Adrenal gland (tissue), 19 donors: ENCODE measurements at places on chromosomes 6 and 20.
A peak's percentile ranks its signal among the peaks of the same experiment; 100 is the strongest.

GRCh38 chr6:157443066-157443800 is 62.2 kb downstream of the ZDHHC14 start:
- no peak for DNase-seq

- DNase-seq, result no peak
Measured at GRCh38 chr6:136550045-136550329, 235 bp downstream of the MAP7 start.

DNA sequence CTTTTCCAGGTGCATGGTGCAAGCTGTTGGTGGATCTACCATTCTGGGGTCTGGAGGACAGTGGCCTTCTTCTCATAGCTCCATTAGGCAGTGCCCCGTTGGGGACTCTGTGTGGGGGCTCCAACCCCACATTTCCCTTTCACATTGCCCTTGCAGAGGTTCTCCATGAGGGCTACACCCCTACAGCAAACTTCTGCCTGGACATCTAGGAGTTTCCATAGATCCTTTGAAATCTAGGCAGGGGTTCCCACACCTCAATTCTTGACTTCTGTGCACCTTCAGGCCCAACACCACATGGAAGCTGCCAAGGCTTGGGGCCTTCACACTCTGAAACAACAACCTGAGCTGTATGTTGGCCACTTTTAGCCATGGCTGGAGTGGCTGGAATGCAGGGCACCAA is 282.8 kb upstream of the SASH1 start:
- DNase-seq, result no peak

DNA sequence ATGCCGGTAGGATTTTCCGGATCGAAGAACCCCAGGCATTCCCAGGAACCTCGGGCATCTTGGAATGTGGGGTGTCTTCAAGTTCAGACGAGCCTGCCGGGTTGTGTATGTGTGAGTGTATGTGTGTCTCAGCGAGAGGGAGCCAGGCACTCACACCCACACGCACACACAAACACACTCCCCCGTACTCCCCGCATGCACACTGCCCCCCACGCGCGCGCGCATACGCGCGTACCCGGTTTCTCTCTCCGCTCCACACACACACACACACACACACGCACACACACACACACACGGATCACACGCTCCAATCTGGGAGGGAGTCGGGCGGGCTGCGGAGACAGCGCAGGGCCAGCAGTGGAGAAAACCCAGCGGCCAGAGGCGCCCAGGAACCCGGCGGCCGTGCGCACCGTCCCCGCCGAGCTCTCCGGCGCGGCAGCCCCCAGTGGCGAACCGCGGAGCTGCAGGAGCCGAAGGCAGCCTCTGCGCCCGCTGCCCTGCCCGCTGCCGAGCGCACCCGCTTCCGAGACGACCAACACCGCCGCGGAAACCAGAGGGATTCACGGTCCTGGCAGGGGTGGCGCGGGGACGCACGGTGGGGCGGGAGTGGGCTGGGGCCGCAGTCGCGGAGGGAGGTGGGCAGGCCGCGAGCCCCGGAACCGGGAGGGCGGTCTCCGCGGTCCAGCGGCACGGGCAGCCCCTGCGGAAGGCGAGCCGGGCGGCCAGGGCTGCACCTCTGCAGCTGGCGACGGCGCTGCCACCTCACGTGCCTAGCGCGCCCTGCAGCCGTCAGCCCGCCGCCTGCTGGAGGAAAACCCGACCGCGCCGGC is at the start of gene LRFN2:
Gene LRFN2 (minus strand): TSS at position 125 of the 830 bp plus-strand sequence.
- DNase-seq, result peak; percentile 78

DNA sequence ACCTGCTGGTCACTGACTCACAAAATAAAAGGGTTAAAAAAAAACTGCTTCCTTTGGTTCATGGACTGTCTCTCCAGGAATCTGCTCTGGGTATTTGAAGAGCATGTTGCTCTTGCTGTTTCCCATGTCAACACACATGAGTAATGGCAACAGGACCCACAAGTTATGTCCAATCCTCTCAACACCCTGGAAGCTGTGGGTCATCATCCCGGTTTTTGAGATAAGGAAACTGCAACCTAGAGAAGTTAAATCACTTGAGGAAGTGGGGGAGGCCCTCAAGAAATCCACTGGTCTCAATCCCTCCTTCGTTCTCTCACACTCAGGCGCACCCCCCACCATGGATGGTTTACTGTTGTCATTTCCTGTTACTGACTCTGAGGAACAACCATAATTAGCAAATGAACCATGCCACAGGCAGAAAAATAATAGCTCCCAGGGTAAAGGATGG is 12.4 kb downstream of the MAP1LC3A start:
- DNase-seq, result no peak

DNA sequence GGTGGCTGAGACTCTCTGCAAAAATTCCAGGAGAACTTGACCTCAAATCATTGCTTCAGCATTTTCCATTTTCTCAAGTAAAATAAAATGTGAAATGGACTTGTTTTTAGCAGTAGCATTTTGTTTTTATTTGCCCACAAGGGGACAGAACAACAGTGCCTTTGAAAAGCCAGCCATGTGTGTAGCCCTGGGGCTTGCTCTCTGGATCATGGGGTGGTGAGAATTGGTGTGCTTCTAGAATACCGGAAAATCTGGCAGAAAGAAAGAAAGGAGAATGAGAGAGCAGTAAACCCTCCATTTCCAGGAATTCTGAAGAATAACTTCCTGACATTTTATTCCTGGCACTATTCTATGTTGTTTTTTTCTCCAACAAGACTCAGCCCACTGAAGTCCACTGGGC is 254.7 kb upstream of the MOCS1 start:
- DNase-seq, result no peak

DNA sequence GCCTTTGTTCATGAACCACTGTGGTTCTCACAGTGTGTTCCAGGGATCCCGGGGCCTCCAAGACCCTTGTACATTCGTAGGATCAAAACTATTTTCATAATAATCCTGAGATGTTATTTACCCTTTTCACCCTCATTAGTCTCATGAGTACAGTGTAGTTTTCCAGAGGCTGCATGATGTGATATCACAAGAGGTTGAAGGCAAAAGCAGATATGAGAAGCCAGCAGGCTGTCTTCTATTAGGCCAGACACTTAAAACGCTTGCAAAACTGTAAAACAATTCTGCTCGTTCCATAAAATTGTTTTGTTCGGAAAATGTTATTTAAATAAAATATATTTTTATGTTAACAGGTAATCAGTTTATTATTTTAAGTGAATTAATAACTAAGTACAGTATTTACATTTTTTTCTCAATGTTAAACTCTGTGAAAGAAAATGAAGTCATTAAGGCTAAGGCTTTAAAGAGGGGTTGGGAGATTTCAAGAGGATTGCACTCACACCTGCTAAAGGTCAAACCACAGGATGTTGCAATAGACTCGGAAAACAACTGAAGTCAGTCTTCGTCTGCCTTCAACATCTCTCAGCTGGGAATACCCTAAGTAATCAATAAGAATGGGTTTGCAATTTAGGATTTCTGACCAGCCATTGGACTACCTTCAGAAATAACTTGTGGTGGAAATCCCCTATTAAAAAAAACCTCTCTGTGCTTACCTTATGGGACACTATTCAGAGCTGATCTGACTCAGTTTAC is 474.2 kb downstream of the KIF16B start:
- no peak for DNase-seq

DNA sequence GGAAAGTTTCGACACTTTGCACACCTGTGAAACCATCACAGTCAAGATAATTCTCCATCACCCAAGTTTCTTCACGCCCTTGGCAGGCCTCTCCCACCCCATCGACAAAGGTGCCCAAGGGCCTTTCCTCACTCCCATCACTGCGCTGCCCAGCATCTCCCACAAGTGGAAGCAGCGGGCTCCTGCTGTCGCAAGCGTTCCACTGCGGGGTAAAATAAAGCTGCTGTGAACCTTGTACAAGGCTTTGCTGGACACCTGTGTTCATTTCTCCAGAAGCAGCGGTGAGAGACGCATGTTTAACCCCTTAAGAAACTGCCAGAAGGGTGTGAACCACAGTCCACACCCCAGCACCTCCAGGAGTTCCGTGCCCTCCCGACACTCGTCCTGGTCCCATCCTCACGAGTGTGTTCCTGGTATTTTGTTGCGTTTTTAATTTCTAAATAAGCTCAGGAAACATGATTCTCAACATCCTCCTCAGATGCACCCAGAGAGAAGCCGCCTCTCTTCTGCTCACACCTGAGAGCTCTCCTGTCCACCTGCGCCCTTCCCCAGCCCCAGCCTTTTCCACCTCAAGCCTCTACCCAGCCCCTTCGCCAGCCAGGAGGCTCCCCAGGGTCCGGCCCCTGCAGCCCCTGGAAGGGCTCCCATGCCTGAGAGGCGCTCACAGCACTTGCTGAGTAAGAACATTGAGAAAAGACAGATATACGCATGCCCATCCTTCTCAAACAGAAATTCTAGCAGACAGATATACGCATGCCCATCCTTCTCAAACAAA is 97.5 kb downstream of the TAF4 start:
- DNase-seq, result no peak

DNA sequence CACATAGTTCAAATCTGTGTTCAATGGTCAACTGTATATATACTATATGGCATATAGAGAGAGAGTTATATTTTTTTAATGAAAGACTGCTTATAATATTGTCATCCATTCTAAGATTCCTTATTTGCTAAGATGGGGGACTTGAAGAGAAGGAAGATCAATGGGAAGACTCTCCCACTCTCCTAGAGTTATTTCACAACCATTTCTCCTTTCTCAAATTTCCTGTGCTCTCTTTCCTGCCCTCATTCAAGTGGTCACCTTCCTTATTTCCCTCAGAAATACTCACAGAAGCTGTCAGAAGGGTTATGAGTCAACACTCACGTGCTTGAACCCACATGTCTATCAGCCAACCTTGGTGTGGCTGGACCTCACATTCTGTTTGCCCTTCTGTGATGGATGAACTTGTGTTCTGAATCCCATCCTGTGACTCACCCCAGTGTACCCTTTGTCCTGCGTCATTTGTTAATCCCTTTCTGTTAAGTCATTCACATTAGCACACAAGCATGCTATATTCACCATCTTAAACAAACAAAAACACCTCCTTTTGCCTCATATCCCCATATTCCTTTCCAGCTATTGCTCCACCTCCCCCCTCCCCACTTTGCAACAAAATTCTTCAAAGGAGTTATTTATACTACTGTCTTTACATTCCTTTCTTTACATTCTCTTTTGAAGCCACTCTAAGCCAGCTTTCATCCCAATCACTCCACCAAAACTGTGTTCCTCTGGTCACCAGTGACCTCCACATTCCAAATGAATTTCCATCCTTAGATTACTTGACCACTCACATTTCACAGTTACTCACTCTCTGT is 279.3 kb upstream of the TCF21 start:
- DNase-seq, result no peak

- DNase-seq, result no peak
Measured at GRCh38 chr6:73538116-73538779, 17.4 kb upstream of the EEF1A1 start.

- no peak for DNase-seq
Measured at GRCh38 chr20:45949542-45950329, 15.3 kb downstream of the PCIF1 start.

- DNase-seq, result no peak
Measured at GRCh38 chr6:114839019-114839418, 496.2 kb upstream of the HS3ST5 start.

DNA sequence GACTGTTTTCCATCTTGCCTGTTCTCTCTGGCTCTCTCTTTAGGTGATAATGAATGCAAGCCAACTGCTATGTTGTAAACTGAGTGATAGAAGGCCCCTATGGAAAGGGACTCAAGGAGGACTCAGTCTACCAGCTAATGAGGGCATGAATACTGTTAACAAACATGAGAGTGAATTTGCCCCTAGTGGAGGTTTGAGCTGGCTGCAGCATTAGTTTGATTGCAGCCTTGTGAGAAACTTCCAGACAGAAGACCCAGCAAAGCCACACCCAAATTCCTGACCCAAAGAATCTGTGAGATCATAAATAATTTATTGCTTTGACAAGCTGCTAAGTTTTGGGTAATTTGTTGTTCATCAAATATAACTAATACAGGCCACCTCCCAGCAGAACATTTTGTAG is 50.0 kb upstream of the PLCB1 start:
- no peak for DNase-seq

DNA sequence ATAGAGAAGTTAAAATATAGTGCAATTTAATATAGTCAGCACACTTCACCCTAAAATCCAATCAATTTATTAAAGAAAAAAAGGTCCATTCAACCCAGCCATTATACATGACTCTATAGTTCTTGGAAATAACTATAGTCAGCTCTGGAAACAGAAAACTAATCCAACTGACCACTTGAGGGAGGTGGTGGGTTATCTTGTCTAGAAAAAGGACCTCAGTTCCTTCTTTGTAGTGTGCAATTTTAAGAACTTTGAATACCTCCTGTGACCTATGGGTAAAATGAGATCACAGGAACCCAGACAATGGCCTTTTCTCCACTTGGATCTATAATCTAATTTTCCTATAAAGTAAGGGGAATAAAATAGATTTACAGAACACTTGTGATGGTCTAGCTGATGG is 163.6 kb upstream of the CENPW start:
- DNase-seq, result no peak

DNA sequence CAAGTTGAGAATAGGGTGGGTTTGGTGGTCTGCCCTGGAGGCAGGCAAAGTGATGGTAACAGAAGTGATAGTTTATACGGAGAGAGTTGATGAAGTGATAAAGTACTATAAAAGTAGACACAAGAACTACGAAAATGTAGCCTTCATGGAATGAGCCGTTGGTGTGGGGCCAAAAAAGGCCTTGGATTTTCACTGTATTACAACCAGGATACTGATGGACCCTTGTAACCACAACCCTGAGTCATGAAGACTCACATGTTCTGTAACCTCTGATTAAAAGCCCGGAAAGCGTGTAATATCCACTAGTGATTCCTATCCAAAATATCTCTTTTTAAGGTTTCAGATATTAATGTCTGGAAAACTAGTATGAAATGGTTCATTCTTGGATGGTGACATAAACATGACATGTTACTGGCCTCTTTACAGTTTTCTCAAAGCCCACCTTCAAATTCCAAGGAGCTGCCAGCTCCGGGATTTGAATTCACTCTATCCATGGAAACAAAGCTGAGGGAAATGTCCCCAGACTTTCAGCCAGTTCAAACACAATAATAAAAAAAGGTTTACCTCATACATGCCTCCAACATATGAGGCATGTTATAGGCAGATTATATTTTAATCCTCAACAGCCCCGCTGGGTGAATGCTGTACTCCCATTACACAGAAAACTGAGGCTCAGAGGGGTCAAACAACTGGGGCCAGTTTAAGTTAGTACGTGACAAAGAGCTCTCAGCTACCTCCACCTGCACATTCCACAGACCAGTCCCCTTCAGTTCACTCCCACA is 55.4 kb downstream of the MRPL14 start:
- no peak for DNase-seq

DNA sequence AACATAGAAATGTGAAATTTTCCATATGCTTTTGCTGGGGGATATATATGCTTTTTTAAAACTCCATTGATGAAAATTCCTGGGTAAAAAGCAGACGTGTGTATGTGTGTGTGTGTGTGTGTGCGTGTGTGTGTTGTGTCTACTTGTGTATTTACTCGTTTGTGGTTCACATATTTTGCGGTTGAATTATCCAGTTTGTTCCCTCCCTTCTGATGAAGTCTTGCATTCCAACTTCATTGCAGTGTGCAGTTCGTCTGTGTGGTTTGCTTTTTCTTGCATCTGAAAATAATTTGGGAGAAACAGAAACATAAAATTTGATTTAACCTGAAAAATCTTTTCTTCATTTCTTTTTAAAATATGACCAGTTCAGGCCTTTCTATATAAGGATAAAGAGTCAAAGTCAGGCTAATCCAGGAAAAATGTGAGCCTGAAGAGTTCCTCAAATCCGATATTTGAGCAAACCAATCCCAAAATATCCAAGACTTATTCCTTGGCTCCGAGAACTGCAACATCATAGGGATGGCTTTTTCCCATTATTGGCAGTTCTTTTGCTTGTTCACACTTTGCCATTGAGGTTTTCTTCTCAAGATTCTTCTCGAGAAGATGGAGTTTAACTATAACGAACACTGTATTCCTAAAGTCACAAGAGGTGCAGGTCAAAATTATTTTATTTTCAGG is 202.2 kb upstream of the CCN2 start:
- DNase-seq, result no peak
